Gastrocnemius medialis (tissue), 4 donors: ENCODE measurements at places on chromosomes 1 and 21.

DNA sequence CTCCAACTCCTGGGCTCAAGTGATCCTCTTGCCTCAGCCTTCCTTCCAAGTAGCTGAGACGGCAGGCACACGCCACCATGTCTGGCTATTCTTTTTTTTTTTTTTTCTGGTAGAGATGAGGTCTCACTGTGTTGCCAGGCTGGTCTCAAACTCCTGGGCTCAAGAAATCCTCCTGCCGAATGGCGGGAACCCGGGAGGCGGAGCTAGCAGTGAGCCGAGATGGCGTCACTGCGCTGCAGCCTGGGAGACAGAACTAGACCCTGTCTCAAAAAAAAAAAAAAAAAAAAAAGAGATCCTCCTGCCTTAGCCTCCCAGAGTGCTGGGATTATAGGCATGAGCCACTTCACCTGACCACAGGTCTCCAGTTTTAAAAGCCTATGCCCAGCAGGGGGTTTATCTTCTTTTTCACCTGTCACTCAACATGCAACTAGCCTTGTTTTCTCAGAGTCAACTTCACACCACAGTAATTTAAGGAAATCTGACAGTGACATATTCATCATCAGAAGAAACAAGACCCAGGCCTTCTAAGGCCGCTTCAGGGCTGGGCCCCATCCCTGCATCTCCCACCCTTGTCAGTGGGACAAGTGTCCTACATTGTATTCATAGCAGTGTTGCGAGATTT is 38.3 kb upstream of the GALNT2 start:
- H3K27me3 ChIP-seq = no peaks in the 10 kb centered on the region
- no peaks in the 10 kb centered on the region for H3K36me3 ChIP-seq
- no peaks in the 10 kb centered on the region for H3K4me1 ChIP-seq
- H3K27ac ChIP-seq = no peak overlapping the region

DNA sequence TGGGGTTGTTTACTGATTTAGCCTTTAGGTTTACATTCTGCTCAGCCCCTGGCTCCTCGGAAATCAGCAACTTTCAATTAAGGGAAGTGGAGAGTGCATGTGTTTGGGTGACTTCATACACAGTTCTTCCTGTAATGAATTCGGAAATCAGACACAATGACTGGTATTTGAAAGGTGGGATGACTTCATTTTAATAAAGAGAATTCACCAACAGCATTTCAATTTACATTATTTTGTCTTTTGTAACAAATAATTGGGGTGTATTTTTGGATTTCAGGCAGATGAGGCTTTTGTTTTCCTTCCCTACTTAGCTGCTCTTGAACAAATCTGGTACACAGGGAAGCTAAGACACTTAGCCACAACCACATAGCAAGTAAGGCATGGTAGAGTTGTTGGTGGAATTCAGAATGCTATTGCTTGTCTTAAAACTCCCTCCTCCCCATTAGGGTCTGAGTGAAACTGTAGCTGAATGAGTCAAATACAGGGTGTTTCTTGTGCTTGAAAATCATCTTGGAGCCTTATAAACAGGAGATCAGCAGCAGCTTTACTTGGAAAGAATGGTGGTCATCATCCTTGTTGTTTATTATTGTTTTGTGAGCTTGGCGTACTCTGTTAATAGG is 917 bp downstream of the STX12 start:
- no peak for DNase-seq
- H3K27ac ChIP-seq = peak overlapping the region; percentile 93
- H3K36me3 ChIP-seq = no peaks in the 10 kb centered on the region

- no peaks in the 10 kb centered on the region for H3K27me3 ChIP-seq
- no peaks in the 10 kb centered on the region for H3K36me3 ChIP-seq
- DNase-seq = no peak
Measured at GRCh38 chr1:179195376-179195775, 34.1 kb downstream of the ABL2 start.

GRCh38 chr1:35569936-35570335 is 3.2 kb upstream of the TFAP2E start:
- H3K36me3 ChIP-seq = no peaks in the 10 kb centered on the region
- H3K27ac ChIP-seq = no peak overlapping the region
- H3K27me3 ChIP-seq = peaks cover 55% of the 10 kb centered on the region
- no peak overlapping the region for H3K4me3 ChIP-seq

GRCh38 chr1:29426701-29427279 is 190.5 kb downstream of the PTPRU start:
- no peaks in the 10 kb centered on the region for H3K36me3 ChIP-seq
- DNase-seq = no peak
- no peak overlapping the region for H3K27ac ChIP-seq
- no peaks in the 10 kb centered on the region for H3K27me3 ChIP-seq
- H3K4me3 ChIP-seq = no peak overlapping the region
- H3K4me1 ChIP-seq = no peaks in the 10 kb centered on the region
